ENCODE measurements at places on chromosomes 7 and 10.
A peak's percentile ranks its signal among the peaks of the same experiment; 100 is the strongest.

- DNase-seq, result no peak
These were observed 244.2 kb downstream of the MGMT start for GRCh38 chr10:129711291-129711690.

DNA sequence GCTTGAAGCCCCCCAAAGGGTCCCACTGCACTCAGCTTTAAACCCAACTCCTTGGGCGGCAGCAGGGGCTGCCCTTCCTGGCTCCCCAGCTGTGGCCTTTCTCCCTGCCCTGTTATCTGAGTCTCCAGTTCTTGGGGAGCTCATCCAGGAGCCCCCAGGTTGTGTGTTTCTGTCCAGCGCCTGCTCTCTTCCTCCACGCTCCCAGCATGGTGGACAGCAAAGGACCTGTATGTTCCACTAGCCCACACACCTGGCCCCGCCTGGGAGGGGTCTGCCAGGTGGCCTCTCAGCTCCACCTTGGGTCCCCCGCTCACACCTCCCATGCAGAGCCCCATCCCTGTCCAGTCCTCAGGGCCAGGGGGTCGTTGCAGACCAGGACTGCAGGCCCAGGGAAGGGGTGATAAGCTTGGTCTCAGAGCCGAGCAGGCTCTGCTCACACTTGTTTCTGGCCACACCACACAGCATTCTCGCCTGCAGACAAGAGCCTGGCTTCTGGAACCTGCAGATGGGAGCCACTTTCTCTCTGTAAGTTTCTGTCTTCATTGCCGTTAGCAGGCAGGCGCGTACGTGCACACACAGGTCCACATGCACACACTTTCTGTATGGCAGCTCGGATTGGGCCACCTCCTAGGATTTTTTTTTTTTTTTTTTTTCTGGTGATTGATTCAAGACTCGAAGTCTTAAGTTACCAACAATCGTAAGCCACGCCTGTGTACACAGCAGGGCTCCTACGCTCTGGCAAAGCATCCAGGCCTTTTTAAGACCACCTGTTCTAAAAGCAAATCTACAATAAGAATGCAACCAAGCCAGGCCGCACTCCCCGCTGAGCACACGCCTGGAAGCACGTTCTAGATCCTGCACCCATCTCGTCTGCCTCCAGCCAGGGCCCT lies 104.6 kb downstream of the CYTH3 start:
- no peak for DNase-seq

DNA sequence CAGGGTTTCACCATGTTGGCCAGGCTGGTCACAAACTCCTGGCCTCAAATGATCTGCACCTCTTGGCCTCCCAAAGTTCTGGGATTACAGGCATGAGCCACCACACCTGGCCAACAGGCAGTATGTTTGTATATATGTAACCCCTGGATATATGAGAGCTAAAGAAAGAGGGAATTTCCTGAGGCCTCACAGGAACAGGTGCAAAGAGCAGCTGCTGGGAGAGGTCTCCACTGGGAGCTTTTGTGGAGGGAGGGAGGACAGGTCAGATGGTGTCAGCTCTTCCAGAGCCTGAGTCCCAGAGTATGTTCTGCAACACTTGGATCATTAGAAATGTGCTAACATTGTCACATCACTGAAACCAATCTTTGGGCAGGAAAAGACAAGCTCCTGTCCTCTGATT lies 110.1 kb upstream of the KIF5B start:
- DNase-seq, result no peak

GRCh38 chr10:109974504-109975191 lies 33.1 kb upstream of the ADD3 start:
- DNase-seq, result no peak

GRCh38 chr10:63628526-63629362 lies 107.5 kb downstream of the REEP3 start:
- DNase-seq, result no peak

DNA sequence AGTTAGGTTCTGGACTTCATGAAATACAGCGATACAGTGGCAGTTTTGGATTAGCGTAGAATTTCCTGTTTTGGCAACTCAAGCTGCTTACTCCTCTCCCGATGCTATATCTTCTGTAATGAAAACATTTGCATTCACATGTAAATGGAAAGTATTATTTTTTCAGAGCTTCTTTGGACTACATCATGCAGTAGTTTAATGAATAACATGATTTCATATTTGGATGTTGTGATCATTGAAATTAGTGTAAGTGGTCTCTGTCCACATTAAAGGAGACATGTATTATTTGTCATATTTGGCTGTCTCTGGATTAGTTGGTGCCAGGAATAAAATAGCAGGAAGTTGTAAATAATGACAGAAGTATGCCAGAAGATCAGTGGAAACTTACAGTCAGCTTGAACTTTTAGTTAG lies 331.6 kb downstream of the GFRA1 start:
- no peak for DNase-seq

GRCh38 chr10:129417870-129418269 lies 49.2 kb upstream of the MGMT start:
- DNase-seq, result peak; percentile 18
